ENCODE measurements at places on chromosomes 2 and 18.

DNA sequence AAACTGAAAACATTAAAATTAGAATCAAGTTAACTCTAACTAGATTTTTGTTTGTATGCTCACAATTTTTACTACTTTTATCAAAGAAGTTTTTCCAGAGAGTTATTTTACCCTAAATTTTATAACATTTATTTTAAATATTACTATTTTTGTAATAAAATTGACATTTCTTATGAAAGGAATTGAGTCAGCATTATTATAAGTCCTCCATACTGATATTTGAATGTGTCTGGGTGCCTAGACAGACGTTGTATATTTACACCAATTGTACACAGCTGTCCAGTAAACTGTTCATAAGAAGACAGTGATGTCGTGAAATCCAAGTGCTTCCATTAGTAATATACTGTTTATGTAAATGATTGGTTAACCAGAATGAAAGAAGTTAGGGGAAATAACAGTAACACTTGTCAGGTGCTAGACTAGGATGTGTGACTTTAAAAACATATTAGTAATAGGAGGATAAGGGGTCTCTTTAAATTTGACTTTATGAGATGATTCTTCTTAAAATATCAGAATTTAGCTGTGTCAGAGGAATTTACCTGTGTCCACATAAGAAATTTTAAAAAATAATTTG is 73.7 kb downstream of the TANK start:
- DNase-seq = no peak

DNA sequence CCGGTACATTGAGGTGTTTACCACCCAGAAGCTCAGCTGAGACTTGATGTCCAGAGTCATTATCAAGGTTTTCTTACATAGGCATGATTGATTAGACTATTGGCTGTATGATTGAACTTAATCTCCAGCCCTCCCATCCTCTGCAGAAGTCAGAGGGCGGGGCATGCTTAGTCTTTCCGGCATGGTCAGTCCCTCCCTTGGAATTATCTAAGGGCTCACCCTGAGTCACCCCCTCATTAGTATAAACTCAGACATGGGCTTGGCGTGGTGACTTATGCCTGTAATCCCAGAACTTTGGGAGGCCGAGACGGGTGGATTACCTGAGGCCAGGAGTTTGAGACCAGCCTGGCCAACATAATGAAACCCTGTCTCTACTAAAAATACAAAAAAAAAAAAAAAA is 243.9 kb downstream of the VAPA start:
- no peak for DNase-seq

- no peak for DNase-seq
Measured at GRCh38 chr2:20232837-20233207, 7.9 kb upstream of the SDC1 start.

- no peak for DNase-seq
Measured at GRCh38 chr2:229387866-229388265, 116.8 kb upstream of the PID1 start.

Data from stimulated activated CD4-positive, alpha-beta T cell treated with anti-CD3 and anti-CD28 coated beads, Interleukin-15, amount 100 ng/mL, for 24 hours (primary cell).